ENCODE measurements at places on chromosomes 3 and 15.
A peak's percentile ranks its signal among the peaks of the same experiment; 100 is the strongest.

DNA sequence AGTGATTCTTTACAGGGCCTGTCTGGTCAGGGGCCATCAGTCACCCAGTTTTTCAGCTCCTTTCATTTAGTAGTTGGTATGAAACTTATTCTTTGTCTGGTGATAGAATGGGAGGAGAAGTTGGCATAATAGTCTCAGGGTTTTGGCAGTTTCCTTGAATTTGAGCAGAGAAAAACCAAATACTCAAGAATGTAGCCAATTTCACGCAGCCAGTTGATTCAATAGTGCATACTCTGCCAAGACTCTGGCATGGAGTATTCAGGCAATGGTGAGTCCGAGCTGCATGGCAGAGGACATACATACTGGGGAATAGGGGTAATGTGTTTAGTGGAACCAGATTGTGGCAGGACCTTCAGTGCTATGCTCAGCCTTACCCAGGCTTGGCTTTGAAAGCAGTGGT, 118.3 kb downstream of the GALK2 start:
- DNase-seq = peak; percentile 11

DNA sequence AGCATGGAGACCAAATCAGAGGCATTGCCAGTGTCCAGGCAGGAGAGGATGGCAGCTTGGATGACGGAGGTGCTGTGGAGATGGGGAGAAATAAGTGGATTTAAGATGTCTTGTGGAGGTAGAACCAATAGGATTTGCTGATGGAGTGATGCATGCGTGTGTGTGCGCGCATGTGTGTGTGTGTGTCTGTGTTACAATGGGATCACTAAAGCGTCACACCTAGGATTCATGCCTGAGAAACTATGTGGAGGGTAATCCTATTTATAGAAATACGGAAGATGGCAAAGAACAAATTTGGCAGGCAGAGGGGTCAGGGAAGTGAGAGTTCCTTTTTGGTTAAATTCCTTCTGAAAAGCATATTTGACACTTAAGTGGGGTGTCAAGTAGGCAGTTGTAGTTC, 64.8 kb upstream of the ARL8B start:
- DNase-seq = no peak

GRCh38 chr3:141279077-141279967, 47.7 kb downstream of the PXYLP1 start:
- DNase-seq = no peak

GRCh38 chr15:71096676-71097075, 18.6 kb upstream of the THSD4 start:
- DNase-seq = no peak

DNA sequence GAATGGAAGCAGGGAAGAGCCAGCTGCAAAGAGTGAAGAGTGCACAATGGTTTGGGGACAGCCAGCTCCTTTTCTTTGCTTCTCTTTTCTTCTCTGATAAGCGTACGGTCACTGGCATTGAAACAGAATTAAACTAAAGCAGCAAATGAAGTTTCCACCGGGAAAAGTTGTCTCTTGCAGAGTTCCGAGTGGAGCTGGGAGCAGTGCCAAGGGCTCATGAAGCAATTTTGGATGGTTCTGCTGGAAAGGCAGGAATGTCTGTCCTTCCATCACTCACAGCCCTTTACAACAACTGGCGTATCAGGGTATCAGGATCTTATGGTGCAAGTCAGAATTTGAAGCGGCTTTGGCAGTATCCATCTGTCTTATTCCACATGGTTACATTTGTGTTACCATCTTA, 1042.9 kb downstream of the NTRK3 start:
- DNase-seq = no peak

DNA sequence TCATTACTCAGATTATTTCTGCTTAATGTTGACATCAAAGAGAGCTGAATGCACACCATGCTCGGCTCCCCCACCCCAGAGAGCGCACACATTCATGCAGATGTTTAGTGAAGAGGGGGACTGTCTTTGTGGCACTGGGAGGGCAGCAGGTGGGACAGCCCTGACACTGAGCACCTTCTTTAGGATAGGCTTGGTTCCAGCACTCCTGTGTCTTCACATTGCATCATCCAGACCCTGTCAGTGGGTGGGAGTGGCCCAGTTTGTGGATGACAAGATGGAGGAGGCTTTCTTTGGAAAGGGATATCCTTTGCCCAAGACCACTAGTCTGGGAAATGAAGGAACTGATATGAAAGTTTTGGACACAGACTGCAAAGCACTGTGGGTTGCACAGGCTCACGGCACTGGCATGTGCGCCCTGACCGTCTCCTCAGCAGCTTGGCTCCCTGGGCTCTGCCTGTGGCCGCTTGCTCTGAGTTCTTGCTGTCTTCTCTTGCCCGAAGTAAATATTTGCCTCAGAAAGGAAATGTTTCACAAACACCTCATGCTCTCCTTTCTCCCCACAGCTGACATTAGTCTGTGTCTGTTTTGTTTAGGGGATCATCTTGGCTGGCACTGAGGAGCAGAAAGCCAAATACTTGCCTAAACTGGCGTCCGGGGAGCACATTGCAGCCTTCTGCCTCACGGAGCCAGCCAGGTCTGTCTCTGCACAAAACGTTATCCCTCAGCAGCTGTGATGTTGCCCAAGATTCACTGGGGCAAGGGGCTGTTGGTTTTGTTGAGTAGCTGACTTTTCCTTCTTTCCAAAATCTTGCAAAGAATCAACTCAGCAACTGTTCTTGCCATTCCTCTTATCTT, 16.6 kb downstream of the ACAD9 start:
- no peak for DNase-seq

- DNase-seq = no peak
These were observed 18.1 kb downstream of the METTL6 start for GRCh38 chr3:15409239-15409638.

DNA sequence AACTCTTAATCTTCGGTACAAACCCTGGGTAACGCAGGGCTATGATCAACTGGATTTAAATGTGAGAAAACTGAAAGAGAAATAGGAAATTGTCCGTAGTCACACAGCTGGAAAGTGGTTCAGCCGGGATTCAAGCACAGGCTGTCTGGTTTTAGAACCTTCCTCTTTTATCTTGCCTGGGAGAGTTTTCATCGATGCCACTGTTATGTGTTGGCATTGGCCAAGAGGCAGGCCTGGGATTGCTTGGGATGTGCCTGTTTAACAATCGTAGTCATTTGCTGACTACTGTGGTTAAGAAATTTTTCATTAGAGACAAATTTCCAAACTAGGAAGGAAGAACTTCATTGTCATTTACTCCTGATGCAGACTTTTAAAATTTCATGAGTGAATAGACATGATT, 4.3 kb downstream of the MCTP2 start:
- no peak for DNase-seq

DNA sequence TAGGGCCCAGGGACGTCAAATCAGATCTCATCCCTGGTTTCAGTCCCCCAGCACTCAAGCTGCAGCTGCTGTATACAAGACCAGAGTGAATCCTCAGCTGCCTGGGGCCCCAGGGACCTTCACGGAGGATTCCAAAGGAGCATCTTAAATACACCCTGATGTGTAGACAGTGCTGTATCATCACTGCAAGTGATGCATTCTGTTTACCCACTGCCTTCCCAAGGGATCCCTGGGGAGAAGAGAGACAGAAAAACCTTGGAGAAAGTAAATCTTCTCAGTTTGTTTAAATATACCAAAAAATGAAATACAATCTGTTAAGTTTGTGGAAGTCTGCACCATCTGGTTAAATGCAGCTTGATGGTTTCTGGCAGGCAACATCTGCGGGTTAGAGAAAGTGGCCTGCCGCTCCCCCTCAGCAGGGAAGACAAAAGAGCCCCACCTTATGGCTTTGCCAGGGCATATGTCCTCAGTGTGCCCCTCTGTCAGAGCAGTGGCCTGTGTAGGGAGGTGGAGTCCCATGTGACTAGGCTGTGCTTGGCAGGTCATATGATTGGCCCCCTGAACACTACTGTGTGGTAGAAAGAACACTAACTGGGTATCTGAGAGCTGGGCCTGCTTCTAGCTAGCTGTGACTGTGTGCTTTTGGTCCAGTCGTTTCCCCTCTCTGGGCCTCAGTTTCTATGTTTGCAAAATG, 222.2 kb upstream of the TRIM42 start:
- no peak for DNase-seq

DNA sequence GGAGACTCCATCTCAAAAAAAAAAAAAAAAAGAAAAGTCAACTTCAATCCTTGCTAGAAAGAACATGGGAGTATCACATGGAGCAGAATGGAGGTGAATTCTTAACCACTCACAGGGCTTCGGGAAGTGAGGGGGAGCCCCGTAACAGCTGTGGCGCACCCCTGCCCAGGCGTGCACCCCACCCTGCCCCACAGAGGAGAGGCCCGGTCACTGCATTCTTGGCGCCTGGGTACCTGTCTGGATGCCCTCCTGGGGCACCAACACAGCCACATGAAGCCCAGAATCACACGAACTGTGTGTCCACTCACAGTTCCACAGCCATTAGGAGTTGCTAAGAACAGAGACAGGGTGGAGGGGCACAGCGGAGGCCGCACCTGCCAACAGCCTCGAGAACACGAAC, 51.8 kb downstream of the NIPA2 start:
- DNase-seq = no peak

- DNase-seq = no peak
These were observed 125.1 kb downstream of the SMAD6 start for GRCh38 chr15:66827039-66827697.

Measured in globus pallidus (tissue), 1 donor.